A549 treated with RU486 at 1 μM for 4 hours (cell line): ENCODE measurements at places on chromosomes 16 and 17. TPM values are rescaled to one million over a fixed set of nuclear protein-coding genes. Genes with fewer than 3 reads are reported as not detected.

Gene CDR2L
- total RNA-seq: 35.6 to 53.4 TPM (median 48.8 TPM) in 5 replicates

Gene GALR2
- total RNA-seq: 0.87 to 1.8 TPM (median 1.4 TPM) in 5 replicates

Gene C17orf107
- total RNA-seq: 0.15 to 0.35 TPM (median 0.30 TPM) in 5 replicates

Gene RCVRN
- not detected in 5 replicates for total RNA-seq

Gene C1QTNF8
- total RNA-seq: not detected in 5 replicates

Gene ENPP7
- total RNA-seq: not detected in 5 replicates

Gene ATP2C2
- total RNA-seq: 0.08 to 0.17 TPM (median 0.09 TPM) in 3 of 5 replicates, not detected in the others

Gene CCDC144A
- total RNA-seq: 0.26 to 1.6 TPM (median 1.5 TPM) in 5 replicates

Gene STX1B
- 1.5 to 2.1 TPM (median 1.5 TPM) in 5 replicates for total RNA-seq

Gene KRT12
- not detected in 5 replicates for total RNA-seq

Gene CCDC200
- not detected in 5 replicates for total RNA-seq
